ENCODE measurements at places on chromosomes 4 and X. TPM values are rescaled to one million over a fixed set of nuclear protein-coding genes. Genes with fewer than 3 reads are reported as not detected.

- DNase-seq, result no peak
Observed at GRCh38 chr4:48683784-48684666, 96.1 kb downstream of the FRYL start.

DNA sequence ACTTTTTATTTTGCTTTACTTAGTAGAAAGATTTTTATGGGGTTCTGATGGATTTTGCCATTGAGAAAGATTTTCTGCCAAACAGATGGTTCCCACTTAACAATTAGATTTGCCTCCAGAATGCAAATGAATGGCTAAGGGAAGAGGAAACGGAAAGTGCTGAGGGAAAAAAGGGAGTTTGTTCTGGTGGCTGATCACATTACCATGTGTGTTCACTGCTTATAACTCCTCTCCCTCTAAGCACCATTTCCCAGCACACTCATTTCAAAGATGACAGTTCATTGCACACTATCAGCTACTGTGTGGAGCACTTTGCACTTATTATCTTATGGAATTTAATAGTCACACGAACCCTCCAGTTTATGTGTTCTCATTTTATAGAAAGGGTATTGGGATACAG is 68.0 kb upstream of the GRID2 start:
- no peak for DNase-seq

- no peak for DNase-seq
Observed at GRCh38 chrX:106302304-106302703, 134.2 kb downstream of the PWWP3B start.

DNA sequence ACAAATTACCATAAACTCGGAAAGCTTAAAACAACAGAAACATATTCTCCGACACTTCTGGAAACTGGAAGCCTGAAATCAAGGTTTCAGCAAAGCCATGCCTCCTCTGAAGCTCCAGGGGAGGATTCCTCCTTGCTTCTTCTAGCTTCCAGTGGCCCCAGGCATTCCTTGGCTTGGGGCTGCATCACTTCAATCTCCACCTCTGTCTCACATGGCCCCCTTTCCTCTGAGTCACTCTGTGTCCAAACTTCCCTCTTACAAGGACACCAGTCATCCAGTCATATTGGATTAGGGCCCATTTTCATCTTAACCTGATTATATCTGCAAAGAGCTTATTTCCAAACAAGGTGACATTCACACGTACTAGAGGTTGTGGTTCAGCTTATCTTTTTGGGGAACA is 17.3 kb downstream of the PARM1 start:
- no peak for DNase-seq

DNA sequence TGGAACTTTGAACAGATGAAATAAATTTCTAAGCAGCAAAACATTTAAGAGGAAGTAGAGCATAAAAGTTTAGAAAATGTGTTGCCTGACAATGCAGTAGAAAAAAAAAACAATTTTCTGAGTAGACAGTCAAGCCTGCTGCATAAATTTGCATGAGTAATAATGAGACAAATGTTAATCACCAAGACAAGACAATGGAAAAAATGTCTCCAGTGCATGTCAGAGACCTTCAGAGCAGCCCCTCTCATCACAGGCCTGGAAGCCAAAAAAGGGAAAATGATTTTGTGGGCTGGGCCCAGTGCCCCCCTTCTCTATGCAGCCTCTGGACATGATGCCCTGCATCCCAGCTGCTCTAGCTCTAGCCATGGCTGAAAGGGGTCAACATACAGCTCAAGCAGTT is 204.6 kb downstream of the COX18 start:
- no peak for DNase-seq

DNA sequence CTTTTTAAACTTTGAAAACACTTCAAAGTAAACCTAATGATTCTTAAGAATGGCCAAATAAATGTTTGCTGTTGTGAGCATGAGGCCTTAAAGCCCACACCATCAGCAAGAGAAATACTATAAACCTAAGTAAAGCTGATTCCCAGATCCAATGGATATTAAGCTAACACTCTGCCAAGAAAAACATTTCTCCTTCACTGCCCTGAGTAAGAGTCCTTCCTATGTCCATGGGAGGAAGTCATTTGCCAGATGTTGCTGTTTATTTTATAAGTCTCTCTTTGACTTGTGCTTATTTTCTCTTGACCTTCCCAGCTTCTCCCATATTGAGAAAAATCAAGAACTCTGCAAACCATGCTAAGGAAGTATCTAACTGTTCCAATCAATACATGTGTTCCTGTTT is 154.3 kb upstream of the EDNRA start:
- no peak for DNase-seq

Gene TACR3
- total RNA-seq, result 0.28 TPM

- DNase-seq, result no peak
Observed at GRCh38 chrX:68440940-68441339, 7.6 kb upstream of the OPHN1 start.

Gene RAB40A
- total RNA-seq, result 0.10 TPM

DNA sequence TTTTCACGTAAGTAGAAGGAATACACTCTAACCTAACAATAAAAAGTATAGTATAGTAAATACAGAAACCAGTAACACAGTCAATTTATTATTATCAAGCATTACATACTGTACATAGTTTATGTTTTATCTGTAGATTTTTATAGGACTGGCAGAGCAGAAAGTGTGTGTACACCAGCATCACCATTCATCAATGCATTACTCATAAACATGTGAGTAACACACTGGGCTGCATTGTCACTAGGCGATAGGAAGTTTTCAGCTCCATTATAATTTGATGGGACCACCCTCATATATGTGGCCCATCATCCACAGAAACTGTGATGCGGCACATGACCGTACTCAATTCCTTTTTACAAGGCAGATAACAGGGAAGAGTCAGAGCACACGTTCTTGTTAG is 137.8 kb upstream of the RBPJ start:
- DNase-seq, result no peak

DNA sequence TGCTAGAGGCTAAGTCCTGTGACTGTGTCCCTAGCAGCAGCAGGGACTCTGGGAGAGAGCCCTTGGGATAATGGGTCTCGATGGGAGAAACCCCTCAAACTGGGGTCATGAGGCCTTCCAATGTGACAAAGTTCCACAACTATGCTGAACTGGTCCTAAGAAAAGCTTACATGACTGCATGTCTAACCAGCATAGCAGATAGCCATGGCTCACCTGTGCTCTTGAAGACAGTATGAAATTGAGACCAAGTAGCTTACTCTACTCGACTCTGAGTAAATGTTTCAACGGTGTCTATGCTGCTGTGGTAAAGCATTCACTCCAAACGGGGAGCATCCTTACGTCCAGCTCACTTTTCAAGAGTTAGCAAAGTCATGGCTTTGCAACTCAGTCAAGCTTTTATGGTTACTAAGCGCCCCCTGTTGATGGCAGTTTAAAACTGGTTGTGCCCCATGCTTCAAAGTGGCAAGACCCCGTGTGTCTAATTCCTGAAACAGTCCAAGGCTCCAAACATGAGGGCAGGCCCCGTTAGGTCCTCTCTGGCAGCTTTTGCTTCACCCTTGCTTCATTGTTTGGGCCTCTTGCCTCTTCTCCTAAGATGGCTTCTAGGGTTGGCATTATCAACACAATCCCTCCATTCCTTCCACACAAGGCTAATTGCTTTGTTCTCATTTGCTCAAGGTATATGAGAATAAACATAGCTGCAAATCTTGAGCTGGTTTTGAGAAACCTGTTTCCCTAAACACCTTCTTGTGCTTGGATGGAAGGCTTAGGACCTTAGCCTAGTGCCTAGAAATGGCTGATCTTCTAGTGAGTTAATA is 46.6 kb downstream of the CCNG2 start:
- DNase-seq, result peak; percentile 77

DNA sequence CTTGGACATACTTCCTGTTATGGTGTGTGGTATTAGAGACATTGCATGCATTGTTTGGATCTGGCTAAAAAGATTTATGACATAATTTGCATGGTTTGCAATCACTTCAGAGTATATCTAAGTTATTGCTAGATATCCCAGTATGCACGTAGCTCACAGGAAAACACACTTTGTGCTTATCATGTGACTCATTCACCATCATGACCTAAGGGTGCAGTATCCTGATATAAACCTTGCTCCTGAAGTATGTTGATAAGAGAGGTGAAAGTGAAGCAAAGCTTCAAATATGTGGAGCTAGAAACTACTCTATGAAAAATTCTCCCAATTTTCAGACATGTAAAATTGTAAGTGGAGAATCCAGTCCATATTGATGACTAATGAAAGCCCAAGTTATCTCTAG is 46.9 kb upstream of the GRXCR1 start:
- DNase-seq, result no peak

GRCh38 chr4:102388611-102389010 is 43.3 kb upstream of the SLC39A8 start:
- no peak for DNase-seq

GRCh38 chr4:76968937-76969336 is 19.4 kb downstream of the SEPTIN11 start:
- DNase-seq, result no peak

- DNase-seq, result no peak
Observed at GRCh38 chrX:24148535-24149350, 786 bp upstream of the ZFX start.

Gene TEX13B
- not detected for total RNA-seq

- DNase-seq, result no peak
Observed at GRCh38 chr4:92066485-92066884, 237.3 kb upstream of the GRID2 start.

GRCh38 chr4:103853627-103854026 is 133.8 kb upstream of the TACR3 start:
- no peak for DNase-seq

Gene VCX3B
- not detected for total RNA-seq

Measured in H7 (cell line).